ENCODE measurements at places on chromosomes 1 and 21. TPM values are rescaled to one million over a fixed set of nuclear protein-coding genes. Genes with fewer than 3 reads are reported as not detected.

Gene S100A1
- polyA plus RNA-seq: 26.7 TPM

Gene RNU1-4
- not detected for polyA plus RNA-seq

Gene CORT
- 4.0 TPM for polyA plus RNA-seq

Gene ARMH1
- polyA plus RNA-seq: 5.0 TPM

Gene FLVCR1
- polyA plus RNA-seq: 32.3 TPM

Gene OR10J1
- polyA plus RNA-seq: not detected

Gene TSTD1
- 67.7 TPM for polyA plus RNA-seq

Gene OR2T10
- polyA plus RNA-seq: not detected

Gene SERPINC1
- polyA plus RNA-seq: 0.75 TPM

Gene LCE1C
- not detected for polyA plus RNA-seq

Gene MT1HL1
- polyA plus RNA-seq: not detected

Gene OR2AK2
- not detected for polyA plus RNA-seq

Gene KCNJ10
- 20.5 TPM for polyA plus RNA-seq

Gene PTPN7
- 1.3 TPM for polyA plus RNA-seq

Gene C1orf87
- 0.16 TPM for polyA plus RNA-seq

Gene SLC5A9
- 8.9 TPM for polyA plus RNA-seq
